ENCODE measurements at places on chromosomes 3 and 15.

DNA sequence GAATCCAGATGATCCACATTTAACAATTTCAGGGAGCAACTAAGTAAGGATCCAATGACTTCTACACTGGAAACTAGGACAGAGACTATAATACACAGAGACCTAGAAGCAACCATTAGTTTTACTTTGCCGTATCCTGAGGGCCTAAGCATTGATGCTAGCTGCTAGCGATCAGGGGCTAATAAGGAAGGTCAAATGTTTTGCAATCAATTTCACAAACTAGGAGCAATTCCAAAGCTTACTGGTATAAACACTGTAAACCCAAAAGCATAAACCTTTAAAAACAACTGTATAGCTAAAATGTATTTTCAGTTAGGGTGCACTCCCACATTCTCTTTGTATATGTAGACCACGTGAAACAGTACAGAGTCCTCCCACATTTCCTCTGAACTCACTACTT is 31.5 kb downstream of the FBN1 start:
- DNase-seq: no peak

DNA sequence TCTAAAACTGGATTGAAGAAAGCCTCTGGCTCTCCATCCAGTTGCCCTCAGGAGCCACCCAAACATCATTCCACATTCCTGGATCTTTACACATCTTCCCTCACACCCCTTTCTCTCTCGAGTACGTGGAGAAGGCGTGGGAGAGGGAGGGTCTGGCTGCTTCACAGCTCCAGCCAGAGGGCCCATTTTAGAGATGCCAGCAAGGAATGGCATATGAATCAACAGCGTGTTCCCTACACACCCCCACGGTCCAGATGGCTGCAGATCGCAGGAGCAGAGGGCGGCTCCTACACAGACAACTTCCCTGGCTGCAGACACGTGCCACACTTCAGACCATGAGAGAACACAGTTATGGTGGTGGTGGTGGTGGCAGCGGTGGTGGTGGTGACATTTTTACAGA is 280.1 kb downstream of the ERC2 start:
- DNase-seq: no peak

GRCh38 chr3:140238646-140239314 is 303.8 kb downstream of the CLSTN2 start:
- DNase-seq: no peak

DNA sequence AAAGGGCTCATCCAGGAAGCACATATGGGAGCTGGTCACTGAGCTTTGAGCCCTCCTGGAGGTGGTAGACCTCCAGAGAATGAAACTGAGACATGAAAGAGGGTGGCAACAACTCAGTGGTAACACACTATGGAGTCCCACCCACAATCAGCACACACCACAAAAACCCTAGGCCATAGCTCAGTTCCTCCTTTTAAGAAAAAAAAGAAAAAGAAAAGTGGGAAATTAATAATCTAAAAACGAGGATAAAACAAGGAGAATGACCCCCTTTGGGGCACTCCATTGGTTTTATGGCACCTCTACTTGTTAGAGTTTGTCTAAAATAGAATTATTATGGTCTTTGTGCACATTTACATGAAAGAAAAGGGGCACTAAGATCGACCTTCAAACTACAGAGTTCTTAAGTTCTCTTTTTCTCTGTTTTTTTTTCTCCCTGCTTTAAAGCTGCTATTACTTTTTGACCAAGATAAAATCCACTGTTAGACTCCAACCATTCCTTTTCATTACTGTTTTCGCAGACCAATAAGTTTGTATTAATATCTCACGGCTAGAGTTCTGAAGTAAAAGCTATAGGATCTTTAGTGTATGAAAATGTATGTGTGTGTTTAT is 40.2 kb upstream of the ZBTB20 start:
- DNase-seq: no peak

- DNase-seq: no peak
Observed at GRCh38 chr3:46481636-46482035, 16.1 kb upstream of the RTP3 start.

DNA sequence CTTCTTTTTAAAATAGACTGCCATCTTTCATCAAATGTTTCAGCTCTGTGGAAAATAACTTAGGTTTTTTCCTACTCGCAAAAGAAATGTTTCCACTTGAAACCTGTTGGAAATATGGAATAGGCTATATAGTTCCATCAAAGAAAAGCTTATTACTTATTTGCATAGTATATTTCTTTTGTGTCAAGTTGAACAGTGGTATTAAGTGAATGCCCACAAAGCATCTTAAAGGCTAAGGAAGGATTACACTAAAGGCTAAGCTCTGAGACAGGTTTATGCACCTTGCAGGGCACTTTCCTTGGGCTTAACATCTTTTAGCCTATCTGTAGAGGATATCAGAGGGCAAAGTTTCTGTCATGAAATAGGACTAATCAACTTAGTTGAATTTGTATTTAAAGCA is at the start of gene SAMD7:
Gene SAMD7 (plus strand): TSS at position 301 of the 400 bp plus-strand sequence. CDS start 7,927 bp downstream, outside the sequence.
- DNase-seq: no peak

DNA sequence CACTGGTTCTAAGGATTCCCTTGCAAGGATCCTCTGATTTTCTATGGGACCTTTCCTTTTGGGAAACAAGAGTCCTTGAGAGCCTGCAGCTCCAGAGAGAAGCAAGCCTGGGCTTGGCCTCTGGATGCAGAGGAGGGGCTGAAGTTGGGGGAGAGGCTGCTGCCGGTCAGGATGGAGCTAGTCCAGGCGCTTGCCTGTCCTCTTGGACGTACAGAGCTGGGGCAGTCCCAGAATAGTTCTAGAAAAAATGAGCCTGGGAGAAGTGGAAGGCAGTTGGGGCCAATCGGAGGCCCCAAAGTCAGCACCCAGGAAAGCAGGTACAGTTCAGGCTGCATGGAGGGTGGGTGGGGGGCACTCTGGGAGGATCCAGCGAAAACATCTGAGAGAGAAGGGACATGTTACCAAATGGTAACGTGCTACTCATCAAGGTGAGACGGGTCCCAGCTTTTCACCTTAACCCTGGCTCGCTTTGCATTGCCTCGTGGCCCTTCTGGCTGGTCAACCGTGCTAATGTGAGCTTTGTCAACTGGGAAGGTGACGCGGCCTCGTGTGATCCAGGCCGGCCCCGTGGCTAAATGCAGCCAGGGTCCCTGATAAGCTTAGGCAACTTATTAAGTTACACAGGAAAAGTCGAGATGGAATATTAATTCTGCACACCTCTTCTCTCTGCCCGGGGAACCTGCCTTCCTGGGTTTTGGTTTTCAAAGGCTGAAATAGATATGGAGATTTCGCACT is 38.7 kb upstream of the MAGEF1 start:
- no peak for DNase-seq

DNA sequence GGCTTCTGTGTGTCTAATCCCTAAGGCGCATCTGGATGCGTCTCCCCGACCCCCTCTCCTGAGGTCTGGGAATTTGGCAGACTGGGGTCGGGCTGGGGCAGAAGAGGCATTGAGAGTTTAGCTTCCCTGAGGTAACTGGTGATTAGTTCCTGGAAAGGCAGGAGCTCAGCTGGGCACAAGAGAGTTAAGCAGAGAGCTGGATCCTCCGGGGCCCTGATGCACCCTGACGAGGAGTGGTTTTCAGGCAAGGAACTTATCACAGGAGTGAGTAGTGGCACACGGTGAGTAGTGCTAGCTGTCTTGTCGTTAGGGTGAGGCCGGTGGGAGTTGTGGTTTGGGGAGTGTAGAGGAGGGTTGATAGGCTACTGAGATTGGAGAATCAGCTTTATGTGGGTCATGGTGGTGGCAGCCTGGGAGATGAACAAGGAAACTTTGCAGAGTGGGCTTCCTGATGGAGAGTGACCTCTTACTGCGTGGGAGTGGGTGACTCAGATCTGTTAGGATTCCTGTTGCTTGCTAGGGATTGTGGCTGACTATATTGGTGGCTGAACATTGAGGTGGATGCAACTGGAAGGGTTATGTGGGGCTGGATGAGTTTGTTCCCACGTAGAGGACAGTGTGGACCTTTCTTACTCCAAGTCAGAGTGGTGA is 897 bp downstream of the RAD54L2 start:
- DNase-seq: peak; percentile 39

GRCh38 chr15:71502077-71502432 is 308.3 kb upstream of the NR2E3 start:
- DNase-seq: no peak

DNA sequence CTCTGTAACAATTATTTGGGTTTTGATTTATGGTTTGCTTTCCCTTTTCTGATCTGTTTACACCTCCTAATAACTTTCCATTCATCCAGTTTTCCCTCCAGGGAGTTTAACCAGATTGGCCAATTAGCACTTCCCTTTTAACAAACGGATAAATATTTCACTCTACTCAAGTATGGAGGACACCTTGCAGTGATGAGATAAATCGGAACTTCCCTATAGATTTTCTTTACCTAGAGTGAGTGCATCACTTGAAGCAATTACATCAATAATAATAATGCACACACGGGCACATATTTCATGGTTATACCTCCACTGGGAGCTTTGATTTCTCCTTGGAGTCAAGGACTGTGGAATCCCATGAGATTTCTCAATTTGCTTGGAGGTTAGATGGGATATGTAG is 239.1 kb upstream of the CFAP20DC start:
- no peak for DNase-seq

- DNase-seq: no peak
Observed at GRCh38 chr15:72368325-72368724, 7.5 kb downstream of the HEXA start.

DNA sequence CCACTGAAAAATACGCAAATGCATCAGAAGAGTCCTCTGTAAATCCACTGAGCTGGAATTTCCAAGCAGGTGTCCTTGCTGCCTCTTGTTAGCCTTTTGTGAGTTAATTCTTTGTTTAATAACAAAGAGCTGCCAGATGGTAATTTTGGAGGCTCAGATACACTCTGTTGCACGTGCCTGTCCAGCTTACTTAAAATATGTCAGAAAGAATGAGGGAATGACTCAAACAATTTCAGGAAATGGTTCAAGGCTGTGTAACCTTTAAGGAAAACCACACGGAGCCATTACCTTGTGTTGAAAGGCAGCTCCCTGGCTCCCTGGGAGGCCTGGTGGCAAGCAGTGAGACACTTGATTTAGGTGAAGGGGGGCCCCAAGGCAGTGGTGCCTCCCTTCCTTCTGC is 302.2 kb upstream of the CTDSPL start:
- no peak for DNase-seq

GRCh38 chr15:48558226-48558625 is 87.3 kb downstream of the FBN1 start:
- DNase-seq: no peak

GRCh38 chr3:113910966-113911365 is 36.8 kb upstream of the ZDHHC23 start:
- no peak for DNase-seq

DNA sequence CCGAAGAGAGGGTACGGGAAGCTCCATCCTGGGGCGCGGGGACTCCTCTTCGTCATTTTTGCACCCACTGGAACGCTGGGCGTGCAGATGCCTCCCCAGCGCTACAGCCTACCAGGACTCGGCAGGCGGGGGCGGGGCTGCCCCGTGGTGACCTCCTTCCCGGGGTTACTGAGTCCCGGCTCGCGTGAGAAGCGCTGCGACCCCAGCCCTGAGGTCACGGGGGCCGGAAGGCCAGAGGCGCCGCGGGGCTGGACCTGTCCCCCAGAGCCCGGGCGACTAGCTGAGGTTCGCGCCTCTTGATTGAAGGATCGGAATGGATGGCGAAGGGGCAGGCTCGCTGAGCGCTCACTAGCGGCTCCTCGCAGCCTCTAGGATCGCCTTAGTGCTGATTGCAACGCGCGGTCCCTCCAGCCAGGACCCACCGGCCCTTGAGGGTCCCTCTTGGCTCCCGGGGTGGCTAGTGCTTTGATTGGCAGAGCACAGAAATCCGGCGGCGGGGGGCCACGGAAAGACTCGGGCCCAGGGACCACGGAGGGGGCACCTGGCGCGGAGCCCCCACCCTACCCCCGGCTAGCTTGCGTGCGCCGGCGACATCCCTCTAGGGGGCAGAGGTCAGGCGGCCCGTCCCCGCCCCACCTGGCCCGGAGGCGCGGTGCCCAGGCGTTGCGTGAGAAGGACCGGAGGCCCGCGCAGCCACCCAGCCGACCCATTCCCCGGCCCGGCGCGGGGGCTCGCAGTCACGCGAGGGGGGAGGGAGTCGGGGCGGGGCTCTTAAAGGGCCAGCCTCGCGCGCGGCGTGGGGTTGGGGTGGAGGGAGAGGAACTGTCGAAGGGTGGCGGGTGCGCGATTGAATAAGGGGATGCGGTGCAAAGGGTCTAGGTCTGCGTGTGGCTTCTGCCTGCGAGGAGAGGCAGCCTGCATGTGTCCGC is 781 bp upstream of the CYP1A1 start:
- DNase-seq: peak; percentile 38

DNA sequence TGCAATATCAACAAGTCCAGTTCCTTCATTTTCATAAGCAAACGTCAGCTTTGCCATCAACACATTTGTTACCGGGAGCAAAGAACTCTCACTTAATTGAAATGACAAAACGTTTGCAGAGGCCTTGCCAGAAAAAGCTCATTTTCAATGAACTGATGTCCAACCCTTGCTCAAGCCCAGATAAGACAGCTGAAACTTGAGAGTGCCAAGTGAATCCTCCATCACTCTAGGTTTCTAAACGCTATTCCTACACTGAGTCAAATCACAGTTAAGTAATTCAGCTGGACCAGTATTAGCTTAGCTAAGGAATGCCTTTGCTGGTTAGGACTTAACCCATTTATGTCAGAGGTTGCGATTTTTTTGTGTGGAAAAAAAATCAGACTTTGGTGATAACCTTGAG is 11.5 kb downstream of the CHSY1 start:
- DNase-seq: no peak

GRCh38 chr15:94747510-94747909 is 516.1 kb downstream of the MCTP2 start:
- DNase-seq: no peak

DNA sequence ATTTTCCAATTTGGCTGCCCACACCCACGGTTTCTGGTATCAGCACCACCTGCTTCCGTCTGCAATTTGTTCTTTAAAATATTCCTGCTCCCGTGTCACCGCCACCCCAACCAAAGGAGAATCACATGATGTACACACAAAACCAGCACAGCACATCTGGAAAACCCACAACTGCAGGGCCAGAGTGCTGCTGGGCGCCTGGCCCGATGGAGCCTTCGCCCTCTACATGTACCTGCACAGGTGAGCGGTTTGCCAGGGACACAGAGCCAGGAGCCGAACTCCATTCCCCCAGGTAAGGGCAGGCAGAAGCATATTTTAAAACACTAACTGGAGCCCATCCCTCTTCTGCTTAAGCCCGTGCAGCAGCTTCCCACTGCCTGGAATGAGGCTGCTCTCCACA is 75.6 kb downstream of the ADAMTS17 start:
- DNase-seq: no peak

DNA sequence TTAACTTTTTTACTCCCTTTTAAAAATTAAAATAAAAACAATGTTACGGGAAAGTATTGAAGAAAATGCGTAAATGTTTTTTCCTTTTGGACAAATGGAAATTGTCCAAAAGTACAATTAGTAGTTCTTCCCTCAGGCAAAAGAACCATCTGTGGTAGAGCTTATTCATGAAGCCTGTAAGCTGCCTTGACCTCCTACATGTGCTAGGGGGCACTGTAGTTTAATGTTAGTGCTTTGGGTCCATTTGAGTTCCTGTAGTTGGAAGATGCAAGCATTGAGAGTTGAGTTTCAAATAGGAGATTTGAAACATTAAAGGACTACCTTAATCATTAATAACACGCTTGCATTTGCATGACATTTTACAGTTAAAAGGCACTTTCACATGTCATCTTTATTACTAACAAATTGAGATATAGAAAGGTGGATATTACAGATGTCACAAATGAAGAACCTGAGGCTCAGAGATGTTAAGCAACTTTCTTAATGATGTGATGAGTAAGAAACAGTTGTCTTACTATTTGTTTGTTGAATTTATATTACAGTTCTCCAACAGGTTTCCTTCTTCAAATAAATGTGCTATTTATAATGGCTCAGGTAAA is 1.8 kb upstream of the ZNF385D start:
- DNase-seq: peak; percentile 63

GRCh38 chr15:101452572-101452971 is 36.9 kb downstream of the PCSK6 start:
- DNase-seq: no peak
